NCI-H1417 (cell line): ENCODE measurements at places on chromosomes 12 and 14.
A peak's percentile ranks its signal among the peaks of the same experiment; 100 is the strongest.

GRCh38 chr12:118377021-118377883 is 897 bp downstream of the SUDS3 start:
- peak; percentile 35 for DNase-seq

- DNase-seq, result no peak
Measured at GRCh38 chr12:94795520-94795919, 145.2 kb upstream of the TMCC3 start.

GRCh38 chr14:103332143-103332919 is 1.7 kb upstream of the EIF5 start:
- peak; percentile 37 for DNase-seq

DNA sequence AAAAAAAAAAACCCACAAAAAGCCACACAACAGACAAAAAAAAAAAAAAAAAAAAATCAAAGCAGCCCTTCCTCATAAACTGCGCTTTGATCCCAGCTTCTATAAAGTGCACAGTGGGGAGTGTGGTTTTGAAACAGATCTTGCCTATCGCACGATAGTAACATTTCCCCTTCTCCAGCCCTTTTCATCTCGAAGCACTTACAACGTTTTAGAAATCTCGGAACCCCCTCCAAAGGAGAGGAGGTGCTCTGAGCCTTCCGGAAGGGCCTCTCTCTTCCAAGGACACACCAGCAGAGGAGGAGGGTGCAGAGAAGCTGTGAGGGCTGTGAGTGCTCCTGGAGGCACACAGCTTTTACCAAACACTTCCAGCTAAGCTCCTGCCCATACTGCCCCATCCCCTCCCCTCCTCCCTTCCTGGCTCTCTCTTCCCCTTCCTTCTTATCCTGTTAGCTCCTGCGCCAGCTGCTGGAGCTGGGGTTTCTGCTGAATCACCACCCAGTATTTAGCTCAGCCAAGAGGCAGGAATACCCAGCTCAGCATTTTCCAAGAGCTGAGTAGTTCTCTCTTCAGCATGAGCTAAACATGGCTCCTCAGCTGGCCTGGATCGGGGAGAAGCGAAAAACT is 28.4 kb downstream of the SLC7A8 start:
- no peak for DNase-seq

DNA sequence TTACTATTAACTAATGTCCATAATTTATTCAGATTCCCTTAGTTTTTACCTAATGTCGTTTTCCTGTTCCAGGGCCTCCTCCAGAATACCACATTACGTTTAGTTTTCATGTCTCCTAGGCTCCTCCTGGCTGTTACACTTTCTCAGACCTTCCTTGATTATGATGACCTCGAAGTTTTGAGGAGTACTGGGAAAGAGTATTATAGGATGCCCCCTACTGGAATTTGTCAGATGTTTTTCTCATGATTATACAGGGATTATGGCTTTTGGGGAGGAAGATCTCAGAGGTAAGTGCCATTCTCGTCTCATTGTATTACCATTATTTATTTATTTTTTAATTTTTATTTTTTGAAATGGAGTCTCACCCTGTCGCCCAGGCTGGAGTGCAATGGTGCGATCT is 17.7 kb upstream of the C1S start:
- peak; percentile 10 for DNase-seq

- DNase-seq, result no peak
Measured at GRCh38 chr14:55957950-55958349, 160.3 kb upstream of the PELI2 start.

DNA sequence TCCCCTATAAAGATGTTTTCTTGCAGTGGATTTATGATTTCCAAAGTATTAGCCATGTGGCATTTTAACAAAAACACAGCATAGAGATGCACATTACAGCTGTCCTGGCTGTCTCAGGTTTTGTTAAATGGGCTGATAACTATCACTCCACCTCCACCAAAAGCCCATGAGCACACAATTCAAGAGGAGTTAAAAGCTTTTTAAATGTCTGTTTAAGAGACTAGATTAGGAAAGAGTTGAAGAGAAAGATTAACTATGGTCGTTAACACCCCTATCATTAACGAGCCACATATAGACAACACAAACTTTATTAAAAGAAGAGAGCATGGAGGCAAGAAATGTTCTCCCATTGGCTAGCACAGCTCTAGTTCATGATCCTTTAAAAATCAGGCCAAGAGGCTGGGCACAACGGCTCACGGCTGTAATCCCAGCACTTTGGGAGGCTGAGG is 14.5 kb downstream of the CBX5 start:
- no peak for DNase-seq

DNA sequence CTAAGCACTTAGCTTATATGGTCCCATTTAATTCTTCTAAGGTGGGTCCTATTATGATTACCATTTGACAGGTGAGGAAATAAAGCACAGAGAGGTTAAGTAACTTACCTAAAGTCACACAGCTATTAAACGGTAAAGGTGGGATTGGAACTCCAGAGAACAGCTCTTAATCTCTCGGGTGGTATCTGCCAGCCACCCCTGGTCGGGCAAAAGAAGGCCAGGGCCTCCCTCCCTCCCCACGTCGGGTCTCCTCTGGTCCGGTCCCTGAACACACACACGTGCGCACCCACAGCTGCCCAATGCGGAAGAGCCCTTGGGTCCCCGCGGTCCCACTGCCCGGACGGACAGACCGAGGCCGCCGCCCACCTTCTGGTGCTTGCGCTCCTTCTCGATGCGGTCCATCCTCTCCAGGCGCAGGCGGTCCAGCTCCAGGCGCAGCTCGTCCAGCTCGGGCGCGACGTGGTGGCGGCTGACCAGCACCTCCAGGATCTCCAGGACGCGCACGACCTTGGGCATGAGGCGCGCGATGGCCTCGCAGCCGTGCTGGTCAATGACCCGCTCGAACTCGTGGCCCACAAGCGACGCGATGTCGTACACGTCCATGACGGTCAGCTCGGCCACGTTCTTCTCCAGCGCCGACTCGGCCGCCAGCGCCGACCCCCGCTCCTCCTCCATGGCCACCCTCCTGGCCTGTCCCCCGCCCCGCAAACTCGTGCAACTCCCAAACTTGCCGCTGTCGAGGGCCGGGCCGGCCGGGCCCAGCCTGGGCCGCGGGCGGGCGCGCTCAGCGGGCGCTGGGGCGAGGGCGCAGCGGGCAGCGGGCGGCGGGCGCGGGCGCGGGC is 490 bp downstream of the RILPL1 start:
- DNase-seq, result peak; percentile 53

DNA sequence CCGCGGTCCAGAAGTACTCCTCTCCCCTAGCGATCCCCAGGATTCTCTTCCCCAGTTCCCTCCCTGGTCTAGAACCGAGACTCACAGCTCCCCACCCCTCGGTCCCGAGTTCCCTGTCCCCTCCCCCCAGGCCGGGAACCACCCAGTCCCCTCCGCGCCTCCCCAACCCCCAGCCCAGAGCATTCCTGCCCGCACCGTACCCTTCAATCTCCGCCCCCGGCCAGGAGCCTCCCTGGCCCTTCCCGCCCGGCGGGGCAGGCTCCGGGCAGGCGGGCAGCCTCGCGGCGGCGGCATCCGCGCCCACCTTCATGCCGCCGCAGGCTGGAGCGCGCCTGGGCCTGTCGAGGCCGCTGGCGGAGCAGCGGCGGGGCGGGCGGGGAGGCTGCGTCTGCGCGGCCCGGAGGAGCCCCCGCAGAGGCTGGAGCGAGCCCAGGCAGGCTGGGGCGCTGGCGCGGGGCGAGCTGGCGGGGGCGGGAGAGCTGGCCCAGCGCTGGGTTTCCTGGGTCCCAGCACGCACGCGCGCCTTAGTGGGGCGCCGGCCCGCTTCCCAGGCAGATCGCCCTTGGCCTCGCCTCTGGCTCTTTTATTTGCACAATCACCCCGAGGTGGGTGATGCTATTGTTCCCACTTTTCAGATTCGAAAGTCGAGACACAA is 22.2 kb upstream of the GPR132 start:
- peak; percentile 53 for DNase-seq

GRCh38 chr12:4984344-4984743 is 59.3 kb upstream of the KCNA5 start:
- no peak for DNase-seq

GRCh38 chr14:31592631-31593030 is 31.4 kb downstream of the NUBPL start:
- DNase-seq, result no peak

DNA sequence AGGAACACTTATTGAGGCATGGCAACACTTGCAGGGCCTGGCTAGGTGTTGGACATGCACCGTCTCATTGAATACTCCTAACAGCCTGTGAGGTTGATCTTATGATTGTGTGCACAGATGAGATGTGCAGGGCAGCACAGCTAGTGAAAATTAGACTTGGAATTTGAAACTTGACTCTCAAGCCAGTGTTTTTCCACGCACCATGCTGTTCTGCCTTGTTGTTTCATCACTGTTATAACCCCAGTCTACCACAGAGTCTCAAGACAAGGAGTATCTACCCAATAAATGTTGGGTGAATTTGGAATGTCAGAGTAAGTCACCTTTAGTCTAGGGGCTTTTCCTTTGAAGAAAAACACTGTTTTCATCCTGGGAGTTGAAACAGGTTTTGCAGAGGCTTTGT is 55.8 kb upstream of the LRIG3 start:
- DNase-seq, result no peak

GRCh38 chr12:12582193-12582881 is 19.7 kb upstream of the DUSP16 start:
- DNase-seq, result no peak

GRCh38 chr12:48937170-48937569 is 11.9 kb upstream of the FKBP11 start:
- no peak for DNase-seq

DNA sequence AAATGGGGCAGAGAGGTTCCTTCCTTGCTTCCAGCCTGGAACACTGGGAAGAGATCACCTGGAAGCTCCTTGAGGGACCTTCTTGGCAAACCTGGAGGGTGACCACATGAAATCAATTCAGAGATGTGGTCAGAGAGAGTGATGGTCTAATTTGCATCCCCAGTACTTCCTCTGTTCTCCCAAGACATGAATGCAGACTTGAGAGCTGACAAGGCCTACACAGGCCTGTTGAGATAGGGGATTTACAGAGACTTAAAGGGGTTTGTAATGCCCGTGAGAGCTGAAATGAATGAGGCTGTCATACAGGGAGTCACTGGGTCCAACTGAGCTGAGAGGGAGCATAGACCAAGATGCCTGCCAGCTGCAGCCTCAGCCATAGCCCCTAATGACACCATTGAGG is 45.1 kb downstream of the TMX1 start:
- no peak for DNase-seq

GRCh38 chr14:99990268-99991170 is 74.7 kb upstream of the EVL start:
- DNase-seq, result no peak

GRCh38 chr12:131128556-131128955 is 174.8 kb downstream of the ADGRD1 start:
- no peak for DNase-seq

GRCh38 chr14:93655078-93655750 is 133.1 kb downstream of the PRIMA1 start:
- DNase-seq, result peak; percentile 88

- DNase-seq, result no peak
Measured at GRCh38 chr12:26279091-26279490, 83.7 kb downstream of the SSPN start.

- DNase-seq, result no peak
Measured at GRCh38 chr14:45242706-45243105, 10.3 kb downstream of the MIS18BP1 start.

DNA sequence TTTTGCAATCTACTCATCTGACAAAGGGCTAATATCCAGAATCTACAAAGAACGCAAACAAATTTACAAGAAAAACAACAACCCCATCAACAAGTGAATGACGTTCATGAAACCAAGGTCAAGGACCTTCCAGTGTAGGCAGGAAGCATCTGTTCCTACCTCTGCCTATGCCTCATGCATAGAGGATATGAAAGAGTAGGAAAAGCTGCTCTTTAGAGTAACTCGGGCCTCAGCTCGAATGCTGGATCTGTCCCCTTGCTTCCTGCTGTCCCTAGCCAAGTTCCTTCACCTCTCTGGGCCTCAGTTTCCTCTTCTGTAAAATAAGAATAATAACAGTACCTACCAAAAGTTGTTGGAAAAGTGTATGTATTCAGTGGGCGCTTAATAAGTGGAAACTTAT is 65.0 kb downstream of the FOXN4 start:
- DNase-seq, result no peak

GRCh38 chr12:18861287-18861858 is 123.5 kb downstream of the CAPZA3 start:
- peak; percentile 71 for DNase-seq

DNA sequence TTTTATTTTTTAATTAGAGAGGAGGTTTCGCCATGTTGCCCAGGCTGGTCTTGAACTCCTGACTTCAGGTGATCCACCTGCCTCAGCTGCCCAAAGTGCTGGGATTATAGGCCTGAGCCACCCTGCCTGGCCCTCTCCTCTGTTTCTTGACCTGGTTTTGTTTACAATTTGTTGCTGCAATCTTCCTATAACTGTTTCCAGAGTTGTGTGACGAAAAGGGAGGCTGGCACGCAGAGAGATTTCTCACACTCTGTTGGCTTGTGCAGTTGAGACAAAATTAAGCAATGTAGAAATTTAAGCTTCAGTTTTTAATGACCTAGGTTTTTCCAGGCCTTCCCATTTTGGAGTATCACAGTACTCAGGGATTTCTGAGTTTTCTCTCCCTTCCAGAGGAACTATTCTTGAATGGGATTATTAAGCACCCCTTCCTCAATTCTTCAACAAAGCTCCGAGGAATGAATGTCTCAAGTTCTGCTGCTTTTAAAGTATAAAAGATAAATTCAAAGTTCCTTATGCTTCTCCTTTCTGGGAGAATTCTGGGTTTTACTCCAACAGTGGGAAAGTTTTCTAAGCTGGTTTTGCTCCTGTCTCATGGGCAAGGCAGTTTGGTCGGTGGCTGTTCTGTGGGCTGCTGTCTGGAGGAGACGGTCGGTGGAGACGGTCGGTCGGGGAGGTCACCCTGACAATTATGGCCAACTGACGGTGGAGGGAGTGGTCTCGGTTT is 20.4 kb upstream of the FOS start:
- no peak for DNase-seq

- DNase-seq, result no peak
Measured at GRCh38 chr12:46652692-46653091, 173.1 kb downstream of the SLC38A4 start.

DNA sequence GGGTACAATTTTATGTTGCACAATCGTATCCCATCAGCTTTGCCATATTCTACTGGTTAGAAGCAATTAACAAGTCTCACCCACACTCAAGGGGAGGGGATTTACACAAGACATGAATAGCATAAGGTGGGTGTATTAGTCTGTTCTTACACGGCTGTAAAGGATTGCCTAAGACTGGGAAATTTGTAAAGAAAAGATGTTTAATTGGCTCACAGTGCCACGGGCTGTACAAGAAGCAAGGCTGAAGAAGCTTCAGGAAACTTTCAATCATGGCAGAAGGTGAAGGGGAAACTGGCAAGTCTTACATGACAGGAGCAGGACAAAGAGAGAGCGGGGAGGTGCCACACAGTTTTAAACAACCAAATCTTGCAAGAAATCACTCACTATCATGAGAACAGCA is 231.8 kb upstream of the AMIGO2 start:
- DNase-seq, result no peak

- DNase-seq, result no peak
Measured at GRCh38 chr14:100224229-100224866, 14.6 kb upstream of the YY1 start.

- no peak for DNase-seq
Measured at GRCh38 chr12:124454735-124455134, 112.7 kb downstream of the NCOR2 start.

- peak; percentile 27 for DNase-seq
Measured at GRCh38 chr14:68795597-68796417, 2.9 kb upstream of the ZFP36L1 start.

GRCh38 chr12:17381211-17381610 is 708.8 kb downstream of the RERGL start:
- DNase-seq, result no peak

GRCh38 chr14:81345781-81346180 is 54.3 kb downstream of the STON2 start:
- no peak for DNase-seq

- DNase-seq, result no peak
Measured at GRCh38 chr12:91210144-91210543, 27.5 kb upstream of the DCN start.
